Naive thymus-derived CD8-positive, alpha-beta T cell (primary cell): ENCODE measurements at places on chromosomes 4 and X. TPM values are rescaled to one million over a fixed set of nuclear protein-coding genes. Genes with fewer than 3 reads are reported as not detected.

DNA sequence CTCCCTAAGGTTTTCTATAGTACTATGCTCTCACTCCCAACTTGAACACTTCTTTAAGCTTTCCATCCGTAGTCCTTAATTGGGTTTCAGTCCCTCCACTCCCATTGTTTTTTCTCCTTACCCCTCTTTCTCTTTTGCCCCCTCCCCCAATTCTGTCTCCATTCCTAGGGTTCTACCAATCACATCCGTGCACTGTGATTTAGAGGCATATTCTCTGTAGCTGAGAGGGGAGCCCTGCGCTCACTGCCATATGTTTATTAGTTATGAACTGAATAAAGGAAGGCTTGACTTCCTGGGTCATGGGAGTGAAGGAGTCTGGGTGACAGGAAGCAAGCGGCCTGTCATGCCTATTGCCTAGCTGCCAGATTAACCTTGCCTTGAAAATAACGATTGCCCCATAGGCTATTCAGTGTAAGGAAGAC is 471 bp downstream of the MCTS1 start:
- peak overlapping the region; percentile 94 for H3K4me3 ChIP-seq
- no peaks in the 10 kb centered on the region for H3K27me3 ChIP-seq
- H3K27ac ChIP-seq: peak overlapping the region; percentile 98

DNA sequence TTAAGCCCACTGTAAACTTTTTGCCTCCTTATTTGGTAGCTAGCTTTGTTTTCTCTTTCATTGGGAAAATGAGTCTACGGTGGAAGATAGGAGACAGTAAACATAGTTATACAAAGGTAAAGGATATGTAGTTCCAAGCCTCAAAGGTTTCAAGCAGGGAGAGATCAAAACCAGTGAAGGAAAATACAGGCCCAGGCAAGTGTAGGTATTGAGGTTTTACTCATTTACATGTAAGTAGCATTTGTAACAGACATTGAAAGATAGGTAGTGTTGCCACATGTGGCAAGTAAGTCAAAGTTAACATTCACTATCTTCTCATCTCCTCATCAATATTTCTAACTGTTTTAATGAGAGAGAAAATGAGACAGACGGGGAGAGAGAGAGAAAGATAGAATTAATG is 136.5 kb downstream of the RTL3 start:
- H3K27ac ChIP-seq: no peak overlapping the region
- H3K4me3 ChIP-seq: no peak overlapping the region
- H3K4me1 ChIP-seq: peaks cover 5% of the 10 kb centered on the region
- no peaks in the 10 kb centered on the region for H3K36me3 ChIP-seq
- DNase-seq: no peak

DNA sequence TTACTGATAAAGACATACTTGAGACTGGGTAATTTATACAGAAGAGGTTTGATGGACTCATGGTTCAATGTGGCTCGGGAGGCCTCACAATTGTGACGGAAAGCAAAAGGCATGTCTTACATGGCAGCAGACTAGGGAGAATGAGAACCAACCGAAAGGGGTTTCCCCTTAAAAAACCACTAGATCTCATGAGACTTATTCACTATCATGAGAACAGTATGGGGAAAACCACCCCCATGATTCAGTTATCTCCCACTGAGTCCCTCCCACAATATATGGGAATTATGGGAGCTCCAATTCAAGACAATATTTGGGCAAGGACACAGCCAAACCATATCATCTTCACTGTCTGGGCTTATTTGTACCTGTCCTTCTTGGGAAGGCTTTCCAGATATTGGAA is 22.8 kb upstream of the MUC7 start:
- no peaks in the 10 kb centered on the region for H3K36me3 ChIP-seq
- no peak for DNase-seq
- no peak overlapping the region for H3K4me3 ChIP-seq
- H3K27ac ChIP-seq: no peak overlapping the region
- H3K27me3 ChIP-seq: no peaks in the 10 kb centered on the region

- no peak for DNase-seq
- H3K4me1 ChIP-seq: no peaks in the 10 kb centered on the region
- H3K27ac ChIP-seq: no peak overlapping the region
- no peaks in the 10 kb centered on the region for H3K27me3 ChIP-seq
Observed at GRCh38 chr4:19241895-19242294, 1009.8 kb upstream of the SLIT2 start.

GRCh38 chr4:177555007-177555574 is 112.9 kb upstream of the AGA start:
- peaks cover 2% of the 10 kb centered on the region for H3K36me3 ChIP-seq
- no peak for DNase-seq
- H3K4me3 ChIP-seq: no peak overlapping the region
- no peaks in the 10 kb centered on the region for H3K27me3 ChIP-seq
- no peaks in the 10 kb centered on the region for H3K4me1 ChIP-seq
- no peak overlapping the region for H3K27ac ChIP-seq

- peaks cover 5% of the 10 kb centered on the region for H3K4me1 ChIP-seq
- no peaks in the 10 kb centered on the region for H3K36me3 ChIP-seq
- no peaks in the 10 kb centered on the region for H3K27me3 ChIP-seq
- H3K27ac ChIP-seq: no peak overlapping the region
Observed at GRCh38 chrX:53445977-53446376, 11.8 kb upstream of the HSD17B10 start.

DNA sequence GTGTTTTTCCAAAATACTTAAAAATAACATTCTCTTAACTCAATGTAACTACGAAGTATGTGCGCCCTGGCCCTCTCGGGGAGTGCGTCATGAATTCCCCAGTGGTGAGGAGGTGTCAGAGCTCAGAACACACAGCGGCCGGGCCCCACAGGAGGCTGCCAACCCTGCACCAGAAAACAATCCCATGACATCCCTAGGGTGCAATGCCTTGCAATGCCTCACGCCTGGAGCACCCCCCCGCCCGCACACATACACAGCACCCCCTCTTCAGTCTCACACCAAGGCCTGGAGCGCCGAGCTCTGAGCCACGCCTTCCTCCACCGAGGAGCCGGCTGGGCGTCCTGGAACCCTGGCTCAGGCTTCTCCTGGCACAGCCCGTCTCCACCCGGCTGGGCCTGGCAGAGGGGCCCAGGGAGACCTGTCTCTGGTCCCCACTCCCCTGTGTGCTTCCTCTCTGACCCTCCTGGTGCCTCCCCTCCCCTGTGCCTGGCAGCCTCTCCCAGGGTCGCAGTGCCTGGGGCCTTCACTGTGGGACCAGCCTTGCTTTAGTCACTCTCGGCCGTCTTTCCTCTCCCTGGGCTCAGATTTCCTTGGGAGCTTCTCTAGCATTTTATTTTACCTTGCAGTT is 108.2 kb upstream of the ADRA2C start:
- H3K36me3 ChIP-seq: no peaks in the 10 kb centered on the region
- no peak for DNase-seq
- no peaks in the 10 kb centered on the region for H3K4me1 ChIP-seq
- no peak overlapping the region for H3K27ac ChIP-seq
- H3K27me3 ChIP-seq: peaks cover 41% of the 10 kb centered on the region
- no peak overlapping the region for H3K4me3 ChIP-seq

DNA sequence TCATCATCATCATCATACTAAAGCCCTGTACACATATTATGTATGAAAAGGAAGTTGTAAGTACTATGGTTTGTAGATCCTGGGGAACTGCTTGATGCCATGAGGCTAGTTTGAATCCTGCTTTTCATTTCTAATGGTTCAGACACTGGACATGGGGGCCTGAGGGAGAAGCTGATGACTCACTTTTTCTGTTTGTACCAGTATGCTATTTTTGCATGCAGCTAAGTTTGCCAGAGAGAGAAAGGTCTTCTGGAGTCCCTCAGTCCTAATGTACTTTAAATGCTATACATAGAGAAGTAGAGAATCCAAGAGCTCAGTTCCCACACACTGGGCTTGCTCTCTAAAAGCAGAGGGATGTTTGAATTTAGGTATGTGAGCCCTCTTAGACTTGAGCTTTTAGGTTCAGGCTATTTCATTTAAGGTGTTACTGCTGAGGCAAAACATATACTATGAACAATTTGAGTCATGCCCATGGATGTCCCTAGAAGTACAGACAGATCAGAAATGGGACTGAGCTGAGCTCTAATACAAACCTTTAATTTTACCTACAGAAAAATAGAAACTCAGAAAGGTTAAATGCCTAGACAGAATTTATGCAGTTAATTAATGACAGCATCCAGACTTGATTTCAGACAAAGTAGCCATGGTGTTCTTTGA is 17.6 kb upstream of the HS3ST1 start:
- H3K36me3 ChIP-seq: no peaks in the 10 kb centered on the region
- peaks cover 2% of the 10 kb centered on the region for H3K4me1 ChIP-seq
- peaks cover 2% of the 10 kb centered on the region for H3K27me3 ChIP-seq

GRCh38 chr4:77922158-77923094 is 59.8 kb downstream of the MRPL1 start:
- no peak overlapping the region for H3K27ac ChIP-seq
- H3K36me3 ChIP-seq: peaks cover 60% of the 10 kb centered on the region
- peaks cover 19% of the 10 kb centered on the region for H3K4me1 ChIP-seq
- DNase-seq: no peak
- H3K4me3 ChIP-seq: no peak overlapping the region
- H3K27me3 ChIP-seq: no peaks in the 10 kb centered on the region

DNA sequence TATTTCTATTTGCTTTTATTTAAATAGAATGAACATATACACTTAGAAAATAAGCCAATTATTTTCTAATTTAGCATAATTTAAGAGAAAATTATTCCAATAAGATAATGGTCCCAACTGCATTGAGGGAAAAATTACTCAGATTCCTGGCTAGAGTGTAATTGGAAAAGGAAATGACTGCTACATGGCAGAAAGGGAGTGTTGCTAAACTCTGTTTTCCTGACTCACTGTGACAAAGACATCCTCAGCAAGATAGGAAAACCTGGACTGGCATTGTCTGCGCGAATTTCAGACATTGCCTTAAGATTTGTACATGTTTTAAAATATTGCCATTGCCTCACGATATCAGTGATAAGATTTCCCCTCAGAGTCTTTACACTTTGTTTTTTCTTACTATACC is 8.2 kb downstream of the TNIP3 start:
- no peaks in the 10 kb centered on the region for H3K27me3 ChIP-seq
- H3K27ac ChIP-seq: peak overlapping the region; percentile 92
- no peaks in the 10 kb centered on the region for H3K36me3 ChIP-seq

- peaks cover 31% of the 10 kb centered on the region for H3K36me3 ChIP-seq
- H3K27ac ChIP-seq: peak overlapping the region; percentile 11
- H3K27me3 ChIP-seq: no peaks in the 10 kb centered on the region
Observed at GRCh38 chr4:1183985-1184773, 11.8 kb upstream of the SPON2 start.

GAGE1 gene
- total RNA-seq: not detected

GRPR gene
- total RNA-seq: 0.25 TPM

HSFX2 gene
- 2.1 TPM for total RNA-seq

PDGFRA gene
- total RNA-seq: not detected
